HAP-1 (cell line): ENCODE measurements at places on chromosomes 2 and 18.

DNA sequence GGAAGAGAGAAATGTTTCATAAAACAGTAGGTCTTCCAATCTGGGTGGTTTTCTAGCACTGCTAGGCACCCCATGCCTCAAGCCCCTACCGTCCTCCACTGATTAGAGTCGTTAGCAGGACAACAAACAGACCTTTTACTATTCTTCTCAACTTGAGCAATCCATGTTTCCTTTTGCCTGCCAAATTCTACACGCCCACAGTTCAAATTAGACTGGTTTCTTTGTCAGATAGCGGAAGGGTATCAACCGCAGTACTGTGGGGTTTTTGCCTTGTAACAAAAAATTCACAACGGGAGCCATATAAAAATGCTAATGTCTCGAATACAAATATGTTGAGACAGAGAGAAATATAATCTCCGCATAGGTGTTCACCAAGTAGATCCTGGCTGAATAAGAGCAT lies 59.9 kb downstream of the VIT start:
- DNase-seq, result no peak

GRCh38 chr2:201807452-201807999 lies 1.2 kb downstream of the CDK15 start:
- DNase-seq, result no peak

DNA sequence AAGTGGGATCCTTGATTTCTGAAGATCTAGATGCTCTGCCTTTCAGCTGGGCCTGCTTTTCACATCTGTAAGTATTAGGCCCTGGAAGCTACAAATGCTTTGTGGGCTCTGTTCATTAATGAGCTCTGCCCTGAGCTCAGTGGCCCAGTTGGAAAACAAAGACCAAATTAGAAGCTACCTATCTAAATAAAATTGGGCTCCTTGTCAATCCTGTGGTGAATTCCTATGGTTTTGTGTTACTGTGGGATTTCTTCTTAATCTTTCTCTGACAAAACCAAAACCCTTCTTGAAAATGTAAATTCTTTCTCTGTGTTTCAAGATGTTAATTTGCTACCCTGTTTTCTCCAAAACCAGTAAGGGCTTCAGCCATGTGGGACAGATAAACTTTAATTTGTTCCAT lies 219.0 kb upstream of the HS6ST1 start:
- DNase-seq, result no peak

DNA sequence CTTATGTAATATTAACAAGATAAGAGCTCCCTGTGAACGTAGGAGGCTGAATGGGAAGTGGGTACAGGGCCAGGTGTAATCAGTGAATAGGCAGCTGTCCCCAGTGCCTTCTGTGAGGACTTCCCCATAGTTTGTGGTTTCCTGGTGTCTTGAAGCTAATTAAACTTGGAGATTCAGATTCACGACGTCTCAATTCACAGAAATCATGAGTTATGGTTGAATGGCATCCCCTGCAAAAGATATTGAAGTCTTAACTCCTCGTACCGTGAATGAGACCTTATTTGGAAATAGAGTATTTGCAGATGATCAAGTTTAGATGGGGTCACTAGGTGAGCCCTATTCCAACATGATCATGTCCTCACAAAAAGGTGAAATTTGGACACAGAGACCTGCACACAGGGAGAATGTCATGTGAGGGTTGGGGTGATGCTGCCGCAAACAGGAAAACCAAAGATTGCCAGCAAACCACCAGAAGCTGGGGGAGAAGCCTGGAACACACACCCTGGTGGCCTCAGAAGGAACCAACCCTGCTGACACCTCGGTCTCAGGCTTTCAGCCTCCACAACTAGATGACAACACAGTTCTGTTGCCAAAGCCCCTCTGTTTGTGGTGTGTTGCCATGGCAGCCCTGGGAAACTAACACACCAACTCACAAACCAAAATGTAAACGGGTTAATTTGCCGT lies 13.2 kb downstream of the ARL4C start:
- no peak for DNase-seq

DNA sequence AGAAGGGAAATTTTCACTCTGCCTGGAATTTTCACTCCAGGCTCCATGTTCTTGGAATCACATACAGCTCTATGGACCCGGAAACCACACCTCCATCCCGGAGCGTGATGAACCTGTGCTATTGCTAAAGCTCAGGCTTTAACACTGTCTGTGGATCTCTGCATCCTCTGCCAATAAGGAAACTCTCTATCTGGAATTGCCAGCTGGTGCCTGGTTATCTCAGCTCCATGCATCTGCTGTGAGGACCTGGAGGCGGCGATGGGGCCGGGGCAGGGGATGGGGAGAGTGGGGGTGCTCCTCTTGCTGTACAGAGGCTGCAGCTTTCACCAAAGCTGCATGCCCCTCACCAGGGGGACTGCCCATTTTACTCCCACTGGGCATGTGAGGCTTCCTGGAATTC lies 754.0 kb upstream of the SOX11 start:
- DNase-seq, result no peak

DNA sequence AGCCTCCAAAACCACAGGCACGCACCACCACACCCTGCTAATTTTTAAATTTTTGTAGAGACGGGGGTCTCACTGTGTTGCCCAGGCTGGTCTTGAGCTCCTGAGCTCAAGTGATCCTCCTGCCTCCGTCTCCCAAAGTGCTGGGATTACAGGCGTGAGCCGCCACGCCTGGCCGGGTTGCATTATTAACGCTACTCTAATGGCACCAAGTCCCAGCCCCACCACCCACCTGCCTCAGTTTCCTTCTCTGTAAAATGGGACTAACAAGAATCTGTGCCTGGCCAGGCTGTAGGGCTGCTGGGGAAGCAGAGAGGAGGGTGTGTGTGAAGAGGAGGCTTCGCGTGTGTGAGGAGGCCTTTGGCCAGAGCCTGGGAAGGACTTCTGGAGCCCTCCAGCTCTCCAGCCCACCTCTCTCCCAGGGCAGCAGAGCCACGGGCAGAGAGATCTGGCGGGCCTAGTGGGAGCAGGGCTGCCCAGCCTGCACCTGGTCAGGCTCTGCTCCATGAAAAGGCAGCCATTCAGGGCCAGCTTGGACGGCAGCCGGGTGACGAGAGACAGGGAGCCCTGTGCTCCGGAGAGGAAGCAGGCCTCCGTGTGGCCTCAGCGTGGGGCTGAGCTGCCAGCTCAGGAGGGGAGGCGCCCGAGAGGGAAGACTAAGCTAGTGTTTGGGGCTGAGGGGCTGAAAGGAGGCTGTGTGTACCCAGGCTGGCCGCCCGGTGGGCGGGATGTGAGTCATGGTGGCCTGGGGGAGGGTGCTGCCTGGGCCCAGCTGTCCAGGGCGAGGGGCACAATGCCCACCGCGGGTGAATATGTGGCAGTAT lies 7.4 kb upstream of the B3GNT7 start:
- DNase-seq, result no peak

DNA sequence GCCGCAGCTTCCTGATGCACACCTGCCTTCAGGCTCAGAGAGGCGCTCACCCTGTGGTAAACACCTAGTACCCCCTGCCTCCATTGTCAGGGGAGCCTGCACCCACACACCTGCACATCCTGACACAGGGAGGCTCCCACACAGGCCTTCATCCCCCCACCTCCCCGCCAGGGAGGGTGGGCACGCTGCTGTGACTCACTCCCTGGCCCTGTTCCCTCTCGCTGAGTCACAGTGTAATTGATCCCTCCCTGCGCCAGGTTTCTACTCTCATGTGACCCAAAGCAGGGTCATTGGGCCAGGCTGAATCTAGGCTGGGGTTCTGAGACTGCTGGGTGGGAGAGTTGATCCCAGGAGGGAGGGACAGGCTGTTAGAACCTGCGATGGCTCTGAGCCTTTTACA lies 8.5 kb upstream of the CELF4 start:
- no peak for DNase-seq

GRCh38 chr18:79991494-79991893 lies 3.1 kb upstream of the TXNL4A start:
- DNase-seq, result no peak

- no peak for DNase-seq
These were observed 127.0 kb downstream of the INHBB start for GRCh38 chr2:120472891-120473309.
